ENCODE measurements at places on chromosomes 5 and 9.

DNA sequence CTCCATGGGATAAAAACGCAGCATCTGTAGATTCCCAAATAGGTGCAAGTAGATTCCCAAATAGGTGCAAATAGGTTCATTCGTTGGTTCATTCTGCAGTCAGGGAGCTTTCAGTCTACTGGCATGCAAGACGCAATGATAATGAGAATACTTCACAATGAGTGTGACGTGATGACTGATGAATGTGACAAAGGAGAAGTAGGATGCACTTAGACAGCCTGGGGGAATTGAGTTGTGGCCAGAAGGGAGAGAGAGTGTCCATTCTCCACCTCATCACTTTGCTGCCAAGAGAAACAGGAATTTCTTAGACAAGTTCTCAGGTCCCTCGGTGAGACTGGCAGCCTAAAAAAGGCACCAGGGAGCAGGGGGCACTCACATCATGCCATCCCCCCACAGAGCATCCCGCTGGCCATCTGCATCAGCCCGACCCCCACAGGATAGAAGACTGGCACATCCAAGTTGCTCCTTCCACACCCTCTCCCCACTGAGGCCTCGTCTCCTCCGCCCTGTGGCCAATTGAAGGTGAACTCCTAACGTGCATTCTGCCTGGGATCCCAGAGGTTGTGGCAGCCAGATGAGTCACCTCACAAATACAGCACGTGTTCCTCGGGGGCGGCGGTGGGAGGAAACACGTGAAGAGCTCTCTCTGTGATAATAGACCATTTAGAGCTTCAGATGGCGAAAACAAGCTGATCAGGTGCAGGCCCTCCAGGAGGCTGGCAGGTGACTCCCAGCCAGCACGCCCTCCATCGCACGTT, 19.9 kb upstream of the KCNIP1 start:
- no peak for DNase-seq

GRCh38 chr9:12776513-12777055, 1.8 kb downstream of the LURAP1L start:
- DNase-seq, result no peak

- peak; percentile 66 for DNase-seq
Measured at GRCh38 chr5:178483620-178484019, 106.6 kb downstream of the COL23A1 start.

DNA sequence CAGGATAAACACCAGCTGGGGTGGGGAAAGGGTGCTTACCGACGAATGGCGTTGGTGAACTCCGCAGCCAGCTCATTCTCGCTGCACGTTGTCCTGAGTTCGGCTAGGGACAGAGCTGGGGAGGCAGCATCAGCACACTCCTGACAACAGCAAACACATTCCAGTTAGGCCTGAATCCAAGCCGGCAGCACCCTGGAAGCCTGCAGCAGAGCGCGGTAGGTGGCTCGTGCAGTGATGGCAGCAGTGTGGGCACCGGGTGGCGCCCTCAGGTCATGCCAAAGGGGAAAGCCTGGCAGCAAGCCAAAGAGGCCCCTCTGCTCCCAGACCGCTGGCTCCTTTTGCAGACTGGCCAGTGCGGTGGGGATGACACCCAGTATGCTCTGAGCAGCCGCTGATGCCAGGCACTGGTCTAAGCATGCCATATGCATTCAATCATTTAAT, 66.9 kb downstream of the DCP2 start:
- no peak for DNase-seq

- DNase-seq, result no peak
Measured at GRCh38 chr5:148011398-148012137, 52.2 kb upstream of the SPINK5 start.

GRCh38 chr5:147613359-147613758, 103.5 kb upstream of the DPYSL3 start:
- DNase-seq, result no peak

GRCh38 chr9:7245976-7246580, 488.3 kb downstream of the KDM4C start:
- DNase-seq, result no peak

- peak; percentile 86 for DNase-seq
Measured at GRCh38 chr9:95494416-95495371, 22.1 kb downstream of the PTCH1 start.

DNA sequence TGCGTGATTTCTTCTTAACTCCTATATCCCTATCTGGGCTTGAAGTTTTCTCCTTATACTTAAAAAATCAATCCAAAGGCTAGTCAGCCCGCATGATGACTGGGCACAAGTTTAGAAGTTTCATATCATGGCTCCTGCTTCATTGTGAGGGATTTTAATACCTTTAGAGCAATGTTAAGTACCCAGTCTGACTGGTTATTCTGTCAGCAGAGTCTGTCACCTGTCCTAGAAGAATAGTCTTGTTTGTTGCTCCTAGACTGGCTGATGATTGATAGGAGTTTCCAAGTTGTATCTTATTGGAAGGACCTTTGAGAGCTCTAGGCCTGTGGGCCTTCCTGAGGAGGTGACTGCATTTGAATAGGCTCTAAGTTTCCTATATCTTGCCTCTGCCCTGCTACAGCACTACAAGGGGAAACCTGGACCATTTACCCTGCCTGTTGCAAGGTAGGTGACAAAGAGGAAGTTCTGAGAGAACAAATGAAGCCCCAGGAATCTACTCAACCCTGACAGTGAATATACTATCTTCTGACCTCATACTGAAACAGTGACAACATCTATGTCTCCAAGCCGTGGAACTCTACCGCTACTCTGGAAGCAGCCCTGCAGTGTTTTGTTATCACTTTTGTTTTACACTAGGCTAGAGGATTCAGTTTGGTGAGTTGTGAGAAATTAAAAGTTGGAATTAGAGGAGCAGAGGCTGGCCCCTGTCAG, 66.5 kb downstream of the F2RL2 start:
- DNase-seq, result no peak

GRCh38 chr5:165157219-165157618, 1651.8 kb downstream of the MAT2B start:
- no peak for DNase-seq

- DNase-seq, result no peak
Measured at GRCh38 chr5:66002415-66002814, 76.0 kb downstream of the ERBIN start.

- DNase-seq, result no peak
Measured at GRCh38 chr5:133757396-133757945, 145.1 kb upstream of the FSTL4 start.

DNA sequence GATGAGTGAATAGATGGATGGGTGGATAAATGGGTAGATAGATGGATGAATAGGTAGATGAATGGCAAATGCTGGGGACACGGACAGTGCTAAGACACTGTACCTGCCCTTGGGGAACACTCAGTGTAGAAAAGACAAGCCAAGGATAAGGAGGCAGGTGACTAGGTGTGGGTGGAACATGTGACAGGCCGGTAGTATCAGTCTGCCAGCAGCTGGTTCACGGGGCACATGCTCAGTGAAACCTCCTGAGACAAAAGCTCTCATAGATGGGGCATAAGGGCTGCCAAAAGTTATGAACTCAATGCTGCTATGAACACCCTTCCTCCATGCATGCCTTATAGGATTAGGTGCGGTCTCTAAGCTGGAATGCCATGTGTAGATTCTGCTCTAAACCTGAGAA, 71.0 kb downstream of the C5orf15 start:
- DNase-seq, result no peak

DNA sequence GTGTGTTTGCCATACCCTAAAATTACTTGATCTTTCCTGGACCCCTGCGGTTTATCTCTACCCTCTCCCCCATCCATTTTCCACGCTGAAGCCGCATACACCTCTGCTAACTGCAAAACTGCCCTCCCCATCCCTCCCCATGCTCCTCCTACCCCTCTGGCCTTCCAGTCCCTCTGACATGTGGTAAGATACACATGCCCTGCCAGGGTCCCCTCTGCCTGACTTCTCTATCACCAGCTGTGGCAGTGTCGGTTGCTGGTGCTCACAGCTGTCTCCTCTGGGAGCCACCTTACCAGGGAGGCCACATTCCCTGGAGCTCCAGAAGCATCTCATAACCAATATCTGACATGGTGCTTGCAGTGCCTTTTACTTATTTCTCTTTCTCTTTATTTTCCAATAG, 58.9 kb upstream of the COL15A1 start:
- no peak for DNase-seq

DNA sequence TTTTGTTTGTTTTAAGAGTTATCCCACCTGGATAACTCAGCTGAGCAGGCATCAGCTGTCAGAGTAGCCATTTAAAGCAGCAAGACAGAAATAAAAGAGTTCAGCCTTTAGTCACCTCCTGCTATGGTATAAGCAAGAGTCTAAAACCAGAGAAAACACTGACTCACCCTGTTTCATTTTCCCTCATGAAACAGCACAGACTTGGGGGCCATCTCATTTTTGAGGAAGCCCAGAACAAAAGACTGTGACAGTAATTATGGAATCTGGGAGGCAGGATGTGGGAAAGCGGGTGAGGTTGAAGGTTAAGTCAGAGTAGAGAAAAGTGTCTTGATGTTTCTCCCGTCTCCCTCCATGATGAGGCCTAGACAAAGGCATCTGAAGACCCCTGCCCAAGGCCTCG, 90.2 kb upstream of the FAM174A start:
- no peak for DNase-seq

- no peak for DNase-seq
Measured at GRCh38 chr5:66222455-66222854, 78.4 kb downstream of the SREK1 start.

GRCh38 chr9:38311382-38312270, 80.9 kb upstream of the ALDH1B1 start:
- DNase-seq, result no peak

- DNase-seq, result no peak
Measured at GRCh38 chr5:171313481-171314206, 4.6 kb downstream of the TLX3 start.

DNA sequence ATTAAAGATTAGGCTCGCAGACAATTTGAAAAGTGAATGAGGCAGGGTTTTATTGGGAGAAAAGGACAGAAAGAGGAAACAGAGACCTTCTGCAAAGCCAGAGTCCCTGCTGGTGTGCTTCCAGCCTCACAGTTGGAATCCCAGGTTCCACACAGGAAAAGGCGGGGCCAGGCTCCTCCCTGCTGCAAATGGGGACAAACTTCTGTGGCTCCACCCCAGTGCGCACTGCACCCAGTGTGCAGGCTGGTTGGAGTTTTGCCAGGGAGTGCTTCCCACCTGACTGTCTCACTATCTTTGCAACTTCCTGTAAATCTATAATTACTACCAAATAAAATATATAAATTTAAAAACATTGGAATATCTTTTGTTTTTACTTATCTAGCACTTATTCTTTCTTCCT, 386.0 kb upstream of the GRIN3A start:
- DNase-seq, result no peak

DNA sequence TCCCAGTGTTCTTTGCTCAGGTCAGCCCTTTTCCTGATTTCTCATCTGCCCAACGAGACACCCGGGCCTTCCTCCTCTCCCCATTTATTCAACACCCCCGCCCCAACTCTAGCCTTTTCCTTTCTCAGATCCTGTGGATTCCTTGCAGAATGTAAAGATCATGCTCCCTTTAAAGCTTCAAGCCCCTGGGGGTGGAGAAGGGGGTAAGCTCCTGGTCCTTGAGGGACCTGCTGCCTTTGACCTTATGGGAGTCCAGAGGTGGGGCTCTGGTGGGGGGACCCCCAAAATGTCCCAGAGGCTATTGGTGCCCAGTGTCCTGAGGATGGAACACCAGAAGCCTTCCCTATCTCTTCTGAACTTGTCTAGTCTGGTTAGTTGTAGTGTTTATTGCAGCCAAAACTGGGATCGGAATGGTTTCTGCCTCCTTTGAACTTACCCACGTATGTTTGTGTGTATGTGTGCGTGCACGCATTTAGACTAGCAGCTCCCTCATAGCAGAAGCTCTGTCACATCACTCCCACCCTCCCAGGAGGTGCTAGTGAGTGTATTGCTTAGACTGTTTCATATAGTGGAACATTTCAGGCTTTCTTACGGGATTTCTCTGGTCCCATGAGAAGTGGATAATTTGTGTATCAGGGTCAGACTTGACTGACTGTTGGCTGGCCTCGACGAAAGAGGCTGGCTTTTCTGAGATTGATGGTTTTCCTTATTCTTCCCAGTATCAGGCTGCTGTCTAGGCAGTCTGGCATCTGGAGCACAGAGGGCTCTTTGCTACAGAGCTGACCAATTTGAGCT, 1.1 kb downstream of the GALNT10 start:
- DNase-seq, result peak; percentile 25

DNA sequence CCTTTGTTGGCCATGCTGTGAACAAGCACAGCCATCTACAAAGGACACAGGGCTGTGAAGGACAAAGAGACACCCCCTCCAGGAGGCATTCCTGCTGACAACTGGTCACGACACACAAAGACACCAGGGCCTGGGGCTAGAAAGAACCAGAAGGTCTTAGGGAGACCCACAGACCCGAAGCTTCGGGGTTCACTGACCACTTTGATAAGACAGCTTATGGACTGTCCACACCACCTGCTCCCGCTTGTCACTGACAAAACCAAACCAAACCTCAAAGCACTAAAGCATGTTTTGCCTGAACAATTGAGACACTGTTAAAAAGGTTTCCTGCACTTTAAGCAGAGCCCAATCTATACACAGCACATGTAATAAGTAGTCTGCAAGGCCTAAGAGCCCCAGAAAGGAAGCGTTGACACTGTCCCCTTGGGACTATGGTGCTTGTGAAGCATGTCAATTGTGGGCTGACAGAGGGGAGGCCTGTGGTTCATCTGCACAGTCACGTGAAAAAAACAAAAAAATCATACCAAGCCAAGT, 185.0 kb downstream of the GAPVD1 start:
- DNase-seq, result no peak

DNA sequence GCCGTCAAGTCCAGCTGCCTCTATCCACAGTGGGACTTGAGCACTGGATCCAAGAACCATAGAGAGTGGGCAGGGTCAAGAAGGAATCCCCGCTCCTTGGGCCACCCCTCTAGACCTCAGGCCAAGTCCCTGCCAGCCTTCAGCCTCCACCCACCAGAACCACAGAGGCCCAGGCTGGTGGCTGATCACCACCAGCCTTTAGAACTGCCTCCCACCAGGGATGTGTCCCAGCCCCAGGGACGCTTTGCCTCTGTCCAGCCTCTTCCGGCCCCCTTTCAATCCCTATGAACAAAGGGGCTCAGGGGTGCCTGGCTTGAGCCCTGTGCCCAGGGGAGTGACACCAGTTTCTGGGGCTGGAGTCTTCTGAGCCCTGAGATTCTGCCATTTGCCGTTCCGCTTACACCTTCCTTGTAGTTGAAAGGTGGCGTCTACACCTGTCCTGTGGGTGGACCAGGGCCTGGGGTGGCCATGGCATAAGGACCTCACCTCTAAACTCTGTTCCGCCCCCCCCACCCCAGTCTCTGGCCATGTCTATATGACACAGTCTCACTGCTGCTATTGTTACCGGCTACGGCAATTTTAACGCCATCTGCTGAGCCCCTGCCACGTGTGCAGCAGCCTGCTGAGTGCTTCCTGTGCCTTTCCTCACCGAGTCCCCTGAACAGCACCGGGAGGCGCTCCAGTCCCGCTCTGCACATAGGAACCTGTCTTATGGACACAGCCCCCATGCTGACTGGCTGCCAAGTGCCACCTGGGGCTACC, 35.7 kb upstream of the ORM1 start:
- no peak for DNase-seq

DNA sequence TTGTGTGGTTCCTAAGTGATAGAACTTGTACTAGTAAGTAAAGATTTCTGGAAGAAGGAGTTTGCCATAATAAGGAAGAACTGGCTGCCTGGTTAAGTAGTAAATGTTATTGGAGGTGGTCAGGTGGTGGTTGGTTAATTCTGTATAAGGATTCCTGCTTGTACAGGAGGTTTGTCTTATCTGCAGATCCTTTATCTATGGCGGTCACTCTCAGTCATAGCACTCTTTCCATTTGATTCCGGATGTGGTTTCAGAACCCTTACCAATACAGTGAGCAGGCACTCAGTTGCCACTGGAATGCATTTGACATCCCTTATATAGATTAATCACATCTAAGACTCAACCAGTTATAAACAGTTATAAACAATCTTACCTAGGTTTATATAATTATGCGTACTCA, 50.3 kb downstream of the RAD50 start:
- no peak for DNase-seq

Data from CD4-positive, alpha-beta T cell treated with Interleukin-17A for 1 hour (primary cell).